Stimulated activated CD4-positive, alpha-beta T cell treated with anti-CD3 and anti-CD28 coated beads, Interleukin-15, amount 100 ng/mL, for 48 hours (primary cell): ENCODE measurements at places on chromosomes 5 and 9.

DNA sequence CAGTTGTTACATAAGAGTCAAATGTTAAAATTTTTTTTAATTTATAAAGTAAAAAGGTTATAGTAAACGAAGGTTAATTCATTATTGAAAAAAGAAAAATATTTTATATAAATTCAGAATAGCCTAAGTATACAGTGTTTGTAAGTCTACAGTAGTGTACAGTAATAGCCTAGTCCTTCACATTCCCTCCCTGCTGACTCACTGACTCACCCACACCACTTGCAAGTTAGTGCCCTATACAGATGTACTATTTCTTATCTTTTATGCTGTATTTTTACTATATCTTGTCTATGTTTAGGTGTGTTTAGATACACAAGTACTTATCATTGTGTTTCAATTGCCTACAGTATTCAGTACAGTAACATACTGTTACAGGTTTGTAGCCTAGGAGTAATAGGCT lies 57.6 kb downstream of the MAMDC2 start:
- DNase-seq: no peak

DNA sequence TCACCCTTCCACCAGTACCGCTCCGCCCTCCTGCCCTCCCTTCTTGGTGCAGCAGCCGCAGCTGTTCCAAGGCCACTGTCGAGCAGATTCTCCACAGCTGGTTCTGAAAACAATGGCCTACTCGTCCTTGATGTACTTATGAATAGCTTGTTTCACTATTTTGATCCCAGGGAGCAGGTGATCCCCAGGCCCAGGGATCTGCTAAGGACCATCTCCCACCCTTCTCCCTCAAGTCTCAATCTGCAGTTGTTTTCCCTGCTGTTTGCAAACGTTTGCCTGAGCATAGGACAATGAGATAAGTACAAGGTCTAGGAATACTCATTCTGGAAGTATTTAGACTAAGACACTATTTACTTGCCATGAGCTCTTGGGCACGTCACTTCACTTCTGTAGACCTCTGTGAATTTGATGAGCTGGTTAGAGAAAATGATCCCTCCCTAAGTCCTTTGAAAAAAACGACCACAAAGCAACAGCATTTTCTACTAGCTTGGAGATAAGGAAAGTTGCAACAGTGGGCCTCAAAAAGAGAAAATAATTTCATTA lies 1.8 kb downstream of the LURAP1L start:
- DNase-seq: no peak

DNA sequence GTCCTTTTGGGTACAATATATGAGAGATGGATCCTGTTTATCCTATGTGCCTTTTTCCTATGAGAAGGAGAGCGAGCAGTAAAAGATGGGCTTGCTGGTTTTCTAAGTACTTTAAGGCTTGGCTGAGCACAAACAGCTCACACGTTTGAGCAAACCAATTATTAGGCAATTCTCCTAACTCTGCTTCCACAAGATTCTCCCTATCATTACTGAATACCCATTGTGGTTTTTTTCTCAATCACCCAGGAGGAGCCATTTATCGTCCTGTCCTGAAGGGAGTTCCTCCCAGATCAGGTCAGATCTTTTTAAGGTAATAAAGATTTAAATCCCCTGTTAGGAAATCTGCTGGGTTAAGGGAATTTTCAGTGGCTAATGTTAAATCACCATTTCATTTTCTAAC lies 19.4 kb upstream of the C1QTNF3 start:
- DNase-seq: no peak

- no peak for DNase-seq
Measured at GRCh38 chr9:124322618-124323432, 65.1 kb downstream of the NEK6 start.

DNA sequence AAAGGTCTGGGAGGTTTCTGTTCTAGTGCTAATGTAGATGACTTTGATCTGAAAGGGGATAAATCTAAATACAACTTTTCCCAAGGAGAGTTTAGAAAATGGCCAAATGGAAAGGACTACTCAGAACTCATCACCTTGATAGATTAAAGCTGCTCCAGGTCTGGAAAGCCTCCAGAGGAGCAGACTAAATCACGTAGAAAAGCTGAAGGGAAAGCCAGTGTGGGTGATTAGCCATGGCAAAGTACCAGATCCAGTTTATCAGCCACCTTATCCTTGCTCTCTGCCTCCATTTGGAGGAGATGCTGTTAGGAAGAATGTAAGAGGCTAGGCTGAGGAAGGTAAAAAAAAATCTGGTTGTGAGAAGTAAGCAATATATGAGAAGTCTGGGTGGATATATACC lies 120.7 kb upstream of the RAI14 start:
- no peak for DNase-seq

GRCh38 chr9:79731171-79731890 lies 159.6 kb downstream of the TLE4 start:
- DNase-seq: no peak

- no peak for DNase-seq
Measured at GRCh38 chr5:54611290-54611951, 93.9 kb downstream of the SNX18 start.

DNA sequence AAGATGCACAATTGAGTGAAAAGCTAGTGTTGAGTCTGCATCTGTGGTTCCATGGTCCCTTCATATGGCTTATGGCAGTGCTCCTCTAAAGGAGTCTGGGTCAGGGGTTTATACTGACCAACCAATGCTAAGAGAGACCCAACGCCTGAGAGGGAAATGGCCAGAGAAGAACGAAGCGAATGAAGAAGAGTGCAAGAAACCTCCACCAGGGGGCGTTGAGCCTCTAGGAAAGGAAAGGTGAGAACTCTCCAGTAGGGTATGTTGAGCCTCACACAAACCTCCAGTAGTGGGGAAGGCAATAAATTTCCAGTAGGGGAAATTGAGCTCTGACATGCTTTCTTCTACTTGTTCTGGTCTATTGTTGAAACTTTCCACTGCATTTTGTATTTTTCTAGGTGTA lies 470.6 kb downstream of the PRDM9 start:
- DNase-seq: no peak

GRCh38 chr5:170466553-170466952 lies 37.3 kb upstream of the KCNIP1 start:
- DNase-seq: no peak

GRCh38 chr9:114454652-114455051 lies 50.6 kb downstream of the WHRN start:
- no peak for DNase-seq

DNA sequence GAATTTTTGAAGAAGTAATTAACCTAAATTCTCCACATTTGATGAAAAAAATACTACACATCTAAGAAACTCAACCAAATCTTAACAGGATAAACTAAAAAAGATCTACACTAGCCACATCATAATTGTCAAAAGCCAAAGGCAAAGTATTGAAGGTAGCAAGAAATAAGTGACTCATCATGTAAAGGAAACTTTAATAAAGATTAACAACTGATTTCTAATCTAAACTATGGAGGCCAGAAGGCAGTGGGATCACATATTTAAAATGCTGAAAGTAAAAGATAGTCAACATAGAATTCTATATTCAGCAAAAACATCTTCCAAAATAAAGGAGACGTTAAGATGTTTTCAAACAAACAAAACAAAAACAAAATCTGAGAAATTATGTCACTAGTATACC lies 2002.9 kb downstream of the MAT2B start:
- no peak for DNase-seq

GRCh38 chr5:157100140-157100679 lies 8.6 kb downstream of the HAVCR2 start:
- DNase-seq: no peak

DNA sequence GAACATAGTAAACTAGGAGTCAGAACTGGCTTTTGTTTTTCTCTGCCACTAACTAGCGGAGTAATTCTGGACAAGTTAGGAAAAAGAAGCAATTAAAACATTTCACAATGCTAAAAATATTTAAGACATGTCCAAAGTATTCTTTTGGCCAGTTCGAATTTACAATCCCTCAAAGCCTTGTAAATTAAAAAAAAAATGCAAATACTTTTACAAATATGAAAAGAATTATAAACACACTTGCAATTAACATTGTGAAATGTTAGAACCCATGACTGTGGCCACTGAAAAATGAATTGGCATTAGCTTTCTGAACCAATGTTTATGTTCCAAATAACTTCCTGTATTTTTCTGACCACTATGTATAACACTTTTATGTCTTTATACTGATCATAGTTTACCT lies 2.2 kb downstream of the RAD1 start:
- no peak for DNase-seq

- no peak for DNase-seq
Measured at GRCh38 chr5:146425023-146425422, 22.1 kb upstream of the TCERG1 start.

- no peak for DNase-seq
Measured at GRCh38 chr5:39506211-39506610, 81.4 kb upstream of the DAB2 start.

DNA sequence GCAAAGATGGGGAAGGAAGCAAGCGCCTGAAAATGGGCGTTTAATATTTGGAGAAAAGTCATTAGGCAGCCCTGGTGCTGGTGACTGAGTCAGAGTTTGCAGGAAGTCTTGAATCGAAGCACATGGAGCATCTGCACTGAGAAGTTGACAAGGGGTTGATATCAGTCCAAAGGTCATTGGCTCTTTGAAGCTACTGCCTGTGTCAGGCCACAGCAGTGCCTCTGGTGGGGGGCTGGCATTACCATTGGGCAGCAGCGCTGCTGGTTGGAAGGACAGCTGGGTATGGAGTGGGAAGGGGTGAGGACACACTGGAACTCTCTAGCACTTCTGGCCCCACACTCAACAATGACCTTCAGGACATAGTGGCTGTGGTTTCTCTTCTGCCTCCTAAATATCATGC lies 150.4 kb upstream of the ERCC6L2 start:
- DNase-seq: no peak

DNA sequence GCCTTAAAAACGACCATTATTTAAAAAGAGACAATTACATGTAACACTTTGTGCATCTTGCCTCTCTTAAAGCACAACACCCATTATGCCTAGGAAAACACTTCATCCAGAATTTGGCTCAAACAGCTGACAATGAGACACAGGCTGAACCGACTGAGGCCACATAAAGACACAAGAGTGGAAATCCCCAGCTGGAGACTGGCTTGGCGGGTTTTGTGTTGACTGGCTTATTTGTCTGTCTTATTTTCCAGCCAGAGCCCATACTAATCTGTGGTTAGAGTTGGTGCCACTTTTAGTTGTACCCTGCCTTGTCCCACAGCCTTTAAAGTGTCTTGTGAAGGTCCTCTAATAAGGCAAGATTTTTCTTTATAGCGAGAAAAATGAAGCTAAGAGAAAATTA lies 21.2 kb downstream of the TRIM14 start:
- DNase-seq: no peak

- no peak for DNase-seq
Measured at GRCh38 chr5:154878642-154879335, 20.4 kb downstream of the CNOT8 start.

GRCh38 chr5:154732212-154732611 lies 23.0 kb upstream of the LARP1 start:
- DNase-seq: no peak

GRCh38 chr9:129336130-129336528 lies 158.1 kb upstream of the IER5L start:
- DNase-seq: no peak

GRCh38 chr5:78634634-78635033 lies 13.9 kb downstream of the LHFPL2 start:
- no peak for DNase-seq

DNA sequence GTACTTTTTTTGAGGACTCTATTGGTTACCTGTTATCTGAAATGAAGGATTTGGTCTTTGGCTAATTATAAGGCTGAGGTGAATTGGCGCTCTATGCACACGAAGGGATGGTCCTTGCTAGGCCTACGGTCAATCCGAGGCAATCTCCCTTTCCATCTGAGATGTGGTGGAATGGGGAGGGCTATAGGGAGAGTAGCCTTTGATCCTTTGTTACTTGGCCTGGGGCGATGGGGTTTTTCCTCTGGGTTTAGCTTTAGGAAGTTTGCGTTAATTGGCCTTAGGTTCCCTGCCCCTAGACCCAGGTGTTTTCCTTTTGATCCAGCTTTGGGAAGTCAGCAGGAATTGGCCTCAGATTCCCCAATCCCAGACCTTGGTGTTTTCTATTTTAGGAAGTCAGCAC lies 102.1 kb upstream of the C9orf72 start:
- DNase-seq: no peak

DNA sequence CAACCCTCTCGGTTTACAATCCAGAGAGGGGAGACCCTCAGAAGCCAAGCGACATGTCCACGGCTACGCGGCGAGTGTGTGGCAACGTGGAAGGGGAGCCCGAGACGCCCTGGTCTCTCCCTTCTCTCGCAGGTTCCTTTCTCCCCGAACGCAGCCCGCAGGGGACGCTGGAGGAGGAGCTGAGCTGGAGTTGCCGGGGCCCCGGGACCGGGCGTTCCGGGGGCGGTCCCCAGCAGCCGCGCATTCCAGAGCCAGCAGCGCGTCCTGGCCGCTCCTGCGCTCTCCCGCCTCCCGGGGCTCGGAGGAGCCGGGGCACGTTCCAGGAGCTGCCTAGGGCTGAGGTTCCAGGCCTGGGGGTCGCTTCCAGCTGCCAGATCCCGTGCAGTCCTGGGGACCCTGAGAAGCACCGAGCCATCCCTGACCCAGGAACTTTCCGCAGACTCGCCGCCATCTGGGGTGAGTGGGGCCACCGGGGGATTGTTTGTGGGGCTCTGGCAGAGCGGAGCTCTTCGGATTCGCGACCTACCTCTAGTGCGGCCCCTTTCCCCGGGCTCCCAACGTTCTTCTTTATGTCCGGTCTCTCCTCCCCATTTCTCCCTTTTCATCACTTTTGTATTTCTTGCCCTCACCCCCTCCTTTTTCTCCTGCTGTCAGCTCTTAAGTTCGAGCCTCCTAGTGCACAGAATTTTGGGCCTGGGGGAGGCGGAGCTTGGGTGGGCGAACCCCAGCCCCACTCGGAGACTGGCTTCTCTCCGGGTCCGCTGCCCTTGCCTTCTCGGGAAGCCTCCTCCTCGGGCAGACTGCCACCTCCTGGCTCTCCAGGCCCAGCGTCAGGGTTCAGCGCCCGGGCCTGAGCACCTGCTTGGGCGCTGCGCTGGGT lies at the start of gene SMIM3:
Gene SMIM3, plus strand, starts transcription at position 241 of the 880 bp plus-strand sequence. CDS start 16,684 bp downstream, outside the sequence.
- peak; percentile 64 for DNase-seq

GRCh38 chr9:15543047-15543813 lies 9.6 kb upstream of the CCDC171 start:
- DNase-seq: no peak

GRCh38 chr5:135695656-135696313 lies 117.0 kb upstream of the CXCL14 start:
- no peak for DNase-seq

DNA sequence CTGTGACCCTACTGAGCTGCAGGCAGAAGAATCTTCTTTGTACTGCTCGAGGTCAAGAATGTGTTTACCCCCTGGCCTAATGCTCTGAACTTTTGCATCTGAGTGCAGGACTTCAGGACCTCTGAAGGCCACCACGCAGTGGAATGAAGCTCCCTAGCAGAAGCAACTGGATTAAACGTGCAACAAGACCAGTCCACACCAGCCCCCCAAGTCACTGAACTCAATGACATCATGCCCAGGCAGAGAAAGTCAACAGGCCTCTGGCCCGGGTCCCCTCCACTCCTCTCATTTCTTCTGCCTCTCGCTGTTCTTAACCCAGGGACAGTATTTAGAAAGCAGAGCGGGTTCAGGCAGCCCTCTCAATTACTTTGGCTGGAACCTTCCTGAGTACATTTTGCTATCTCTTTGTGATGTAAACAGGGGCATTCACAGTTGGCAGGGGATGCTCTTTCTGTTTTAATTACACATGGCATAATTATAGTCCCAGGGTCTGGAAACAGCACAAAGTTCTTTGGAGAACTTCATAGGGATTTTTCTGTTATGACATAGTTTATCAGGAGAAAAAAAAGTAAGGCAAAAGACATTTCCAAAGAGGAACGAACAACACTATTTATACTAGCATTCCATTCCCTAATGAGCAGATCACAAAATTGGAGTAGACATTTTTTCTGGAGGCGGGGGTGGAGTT lies 108.2 kb upstream of the SPATA31D4 start:
- no peak for DNase-seq

GRCh38 chr9:125663127-125663526 lies 43.9 kb downstream of the MAPKAP1 start:
- no peak for DNase-seq
